ENCODE measurements at places on chromosomes 6 and 20.

- DNase-seq = no peak
These were observed 30.3 kb upstream of the OGFRL1 start for GRCh38 chr6:71258078-71258866.

GRCh38 chr6:48691420-48691819 is 580.4 kb upstream of the PTCHD4 start:
- DNase-seq = no peak

DNA sequence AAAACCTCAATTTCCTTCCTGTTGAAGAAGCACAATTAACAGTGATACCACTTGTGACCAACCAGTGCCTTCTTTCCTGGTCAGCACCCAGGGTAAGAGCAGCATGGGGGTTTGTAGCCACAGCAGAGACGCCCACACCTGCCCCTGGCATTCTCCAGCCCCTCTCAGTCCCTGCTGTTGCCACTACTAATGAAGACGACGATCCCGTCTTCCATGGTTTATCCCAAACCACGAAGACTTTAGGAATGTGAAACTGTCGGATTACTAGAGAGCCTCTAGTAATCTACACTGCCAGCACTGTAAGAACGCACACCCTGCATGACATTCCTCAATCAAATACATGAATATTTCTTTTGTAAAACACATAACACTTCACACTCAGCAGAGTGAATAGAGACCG is 60.0 kb downstream of the GINS1 start:
- no peak for DNase-seq

GRCh38 chr20:3283222-3283820 is 44.3 kb upstream of the SLC4A11 start:
- no peak for DNase-seq

- DNase-seq = no peak
These were observed 13.4 kb upstream of the SERPINB1 start for GRCh38 chr6:2855061-2855519.

GRCh38 chr20:38418509-38419204 is 16.5 kb downstream of the SNHG17 start:
- DNase-seq = no peak

DNA sequence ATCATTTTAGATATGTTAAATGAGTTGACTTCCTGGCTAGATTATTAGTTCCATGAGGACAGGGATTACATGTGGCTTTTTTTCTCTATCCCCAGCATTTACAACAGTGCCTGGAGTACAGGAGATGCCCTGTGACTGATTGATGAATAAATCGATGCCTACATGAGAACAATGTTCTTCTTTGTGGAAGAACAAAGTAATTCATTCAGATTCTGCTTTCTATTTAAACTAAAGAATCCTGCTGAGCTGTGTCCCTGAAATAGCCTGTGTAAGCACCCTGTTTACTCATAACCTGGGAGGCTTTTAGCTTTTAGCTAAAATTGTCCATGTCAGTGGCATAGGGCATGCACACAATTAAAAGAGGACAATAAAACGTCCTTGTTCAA is 125.1 kb upstream of the BTBD3 start:
- no peak for DNase-seq

- DNase-seq = no peak
These were observed 1233.0 kb upstream of the EYS start for GRCh38 chr6:66940003-66940402.

GRCh38 chr6:157198425-157199279 is 124.7 kb downstream of the TMEM242 start:
- DNase-seq = no peak

DNA sequence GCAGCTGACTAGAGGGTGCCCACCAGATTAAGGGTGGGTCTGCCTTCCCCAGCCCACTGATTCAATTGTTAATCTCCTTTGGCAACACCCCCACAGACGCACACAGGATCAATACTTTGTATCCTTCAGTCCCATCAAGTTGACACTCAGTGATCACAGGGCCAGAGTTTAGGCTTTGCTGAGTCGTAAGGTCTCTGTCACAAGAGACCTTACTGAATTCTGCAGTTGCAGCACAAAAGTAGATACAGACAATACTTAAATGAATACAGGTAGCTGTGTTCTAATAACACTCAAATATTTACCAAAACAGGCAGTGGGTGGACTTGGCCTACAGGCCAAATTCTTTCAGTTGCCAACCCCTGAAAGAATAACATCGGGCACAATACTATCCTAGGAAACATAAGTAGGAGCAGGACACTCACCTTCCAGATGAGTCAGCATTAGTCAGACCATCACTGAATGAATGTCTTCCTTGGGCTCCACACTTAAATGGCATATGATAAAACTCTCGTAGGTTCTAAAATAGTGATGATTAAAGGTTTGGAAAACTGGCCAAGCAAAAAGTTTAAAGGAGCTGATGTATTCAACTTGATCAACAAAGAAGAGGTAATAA is 190.0 kb downstream of the UBE3D start:
- no peak for DNase-seq

DNA sequence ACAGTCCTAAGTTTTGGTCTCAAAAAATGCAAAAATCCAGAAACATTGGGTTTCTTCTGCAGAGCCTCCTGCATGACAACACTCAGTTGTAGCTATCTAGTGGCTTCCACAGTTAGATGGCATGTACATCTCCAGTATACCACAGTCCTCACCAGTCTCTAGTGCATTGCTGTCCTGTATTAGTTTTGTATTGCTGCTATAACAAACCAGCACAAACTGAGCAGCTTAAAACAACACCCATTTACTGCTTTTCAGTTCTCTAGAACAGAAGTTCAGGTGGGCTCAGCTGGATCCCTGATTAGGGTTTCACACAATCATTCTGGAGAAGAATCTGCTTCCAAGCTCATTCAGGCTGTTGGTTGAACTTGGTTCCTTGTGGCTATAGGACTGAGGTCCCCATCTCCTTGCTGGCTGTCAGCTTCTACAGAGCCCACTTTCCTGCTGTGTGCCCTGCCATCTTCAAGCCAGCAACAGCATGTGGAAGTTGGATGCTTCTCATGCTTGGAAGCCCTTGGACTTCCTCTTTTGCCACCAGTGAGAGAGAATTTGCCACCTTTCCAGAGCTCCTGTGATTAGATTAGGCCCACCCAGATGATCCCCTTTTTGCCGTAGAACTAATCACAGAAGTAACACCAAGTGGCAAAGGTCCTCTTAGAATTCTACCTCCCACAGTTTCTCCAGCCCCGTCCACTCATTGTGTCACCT is 48.9 kb upstream of the TBC1D7 start:
- DNase-seq = no peak

DNA sequence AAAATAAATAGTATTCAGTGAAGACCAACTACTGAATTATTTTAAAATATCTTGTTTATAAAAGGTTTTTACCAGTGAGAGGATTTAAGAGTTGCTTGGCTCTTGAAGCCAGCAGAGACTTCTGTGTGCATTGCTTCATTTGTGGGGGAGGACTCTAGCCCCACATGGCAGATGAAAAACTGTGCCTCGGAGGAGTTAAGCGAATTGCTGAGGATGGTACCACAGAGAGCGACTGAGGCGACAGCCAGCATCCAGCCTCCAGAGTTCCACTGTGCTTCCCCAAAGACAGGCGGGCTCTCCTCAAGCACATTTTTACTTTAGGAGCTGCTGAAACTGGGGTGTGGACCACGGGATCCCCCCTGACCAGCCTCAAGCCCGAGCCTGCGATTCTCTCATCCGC is 80.7 kb downstream of the THBS2 start:
- DNase-seq = no peak

DNA sequence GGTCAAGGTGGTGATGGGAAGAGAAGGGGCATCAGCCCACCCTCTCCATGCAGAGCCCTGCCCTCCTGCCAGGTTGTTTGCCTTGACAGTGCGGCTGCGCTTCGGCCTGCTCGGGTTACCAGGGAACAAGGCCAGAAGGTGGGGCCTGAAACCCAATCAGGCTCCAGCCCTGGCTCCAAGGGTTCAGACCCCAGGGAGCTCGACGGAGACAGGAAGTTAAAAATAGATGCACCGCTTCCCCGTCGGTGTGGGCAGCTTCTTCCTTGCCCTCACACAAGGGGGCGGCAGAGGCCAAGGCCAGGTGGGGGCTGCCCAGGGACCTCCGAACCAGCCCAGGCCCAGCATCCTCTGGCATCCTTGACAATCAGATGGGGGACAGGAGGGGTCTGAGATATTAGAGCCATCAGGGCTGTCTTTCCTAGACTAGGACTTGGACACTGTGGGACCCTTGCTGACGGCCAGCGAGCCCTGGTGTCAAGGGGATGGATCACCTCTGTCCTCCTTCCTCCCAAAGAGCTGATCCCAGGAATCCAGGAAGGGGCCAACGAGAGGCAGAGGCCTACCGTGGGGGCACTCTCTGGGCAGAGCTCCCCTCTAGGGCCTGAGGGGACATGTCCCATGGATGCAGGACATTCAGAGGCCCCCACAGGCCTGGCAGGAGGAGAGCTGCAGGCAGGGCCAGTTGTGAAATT is 65.2 kb downstream of the RIPOR3 start:
- peak; percentile 26 for DNase-seq

- no peak for DNase-seq
These were observed 152.2 kb downstream of the MAFB start for GRCh38 chr20:40536808-40537207.

GRCh38 chr6:25481267-25481666 is 170.7 kb upstream of the SCGN start:
- DNase-seq = no peak

- no peak for DNase-seq
These were observed 72.4 kb upstream of the BACH2 start for GRCh38 chr6:90369024-90369519.

GRCh38 chr6:30818391-30818841 is 65.9 kb upstream of the DDR1 start:
- no peak for DNase-seq

DNA sequence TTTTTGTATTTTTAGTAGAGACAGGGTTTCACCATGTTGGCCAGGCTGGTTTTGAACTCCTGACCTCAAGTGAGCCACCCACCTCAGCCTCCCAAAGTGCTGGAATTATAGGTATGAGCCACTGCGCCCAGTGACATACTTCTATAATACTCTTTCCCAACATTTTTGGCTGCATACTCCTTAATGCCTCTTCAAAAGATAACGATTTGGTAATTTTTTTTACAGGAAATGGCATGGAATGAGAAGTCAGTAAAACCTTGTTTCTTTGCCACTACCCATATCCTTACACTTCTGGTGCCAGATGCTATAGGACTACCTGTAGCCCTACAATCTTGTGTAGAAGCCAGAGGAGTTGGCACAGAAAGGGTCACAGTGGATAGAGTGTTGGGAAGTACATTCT is 41.4 kb upstream of the SGK1 start:
- no peak for DNase-seq

DNA sequence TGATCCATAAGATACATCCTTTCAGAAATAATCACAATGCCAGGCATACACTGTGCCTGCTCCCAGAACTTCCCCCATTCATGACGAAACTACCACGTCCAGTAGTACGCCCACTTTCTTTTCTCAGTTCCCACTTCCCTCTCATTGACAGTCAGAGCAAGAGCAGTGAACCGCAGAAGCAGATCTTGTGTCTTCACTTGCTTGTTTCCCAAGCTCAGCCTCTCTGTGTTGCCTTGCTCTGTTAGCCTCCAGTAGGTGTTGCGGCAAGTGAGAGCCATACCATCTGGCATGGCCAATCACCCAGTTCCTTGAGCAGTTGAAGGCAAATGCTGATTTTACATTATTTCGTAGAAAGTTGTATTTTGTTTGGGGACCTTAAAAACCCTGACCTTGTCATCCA is 11.7 kb downstream of the UST start:
- peak; percentile 33 for DNase-seq

DNA sequence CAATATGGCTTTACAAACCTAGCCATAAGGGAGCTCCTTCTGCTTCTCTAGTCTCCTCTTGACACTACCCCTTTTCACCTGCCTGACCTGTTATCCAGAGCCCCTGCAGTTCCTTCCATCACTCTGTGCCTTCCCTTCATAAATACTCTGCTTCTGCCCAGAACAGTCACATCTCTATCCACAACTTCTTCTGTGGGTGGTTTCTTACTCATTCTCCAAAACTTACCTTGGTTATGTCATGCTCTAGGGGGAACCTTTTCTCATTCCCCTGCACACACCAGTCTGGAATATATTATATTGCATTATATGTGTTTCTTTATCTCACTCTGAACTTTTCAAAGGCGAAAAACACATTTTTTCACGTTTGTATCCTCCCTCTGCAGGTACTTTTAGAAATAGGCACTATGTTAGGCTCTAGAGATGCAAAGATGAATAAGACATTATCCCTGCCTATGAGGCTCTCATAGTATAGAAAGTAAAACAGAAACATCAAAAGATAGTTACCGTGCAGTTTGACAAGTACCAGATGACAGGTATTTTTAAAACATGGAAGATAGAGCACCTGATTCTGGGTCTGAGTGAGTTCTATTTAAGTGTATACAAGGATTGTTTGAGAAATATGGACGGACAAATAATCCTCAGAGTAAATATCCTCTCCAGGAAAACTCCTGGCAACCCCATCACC is 51.5 kb downstream of the AIG1 start:
- DNase-seq = no peak

DNA sequence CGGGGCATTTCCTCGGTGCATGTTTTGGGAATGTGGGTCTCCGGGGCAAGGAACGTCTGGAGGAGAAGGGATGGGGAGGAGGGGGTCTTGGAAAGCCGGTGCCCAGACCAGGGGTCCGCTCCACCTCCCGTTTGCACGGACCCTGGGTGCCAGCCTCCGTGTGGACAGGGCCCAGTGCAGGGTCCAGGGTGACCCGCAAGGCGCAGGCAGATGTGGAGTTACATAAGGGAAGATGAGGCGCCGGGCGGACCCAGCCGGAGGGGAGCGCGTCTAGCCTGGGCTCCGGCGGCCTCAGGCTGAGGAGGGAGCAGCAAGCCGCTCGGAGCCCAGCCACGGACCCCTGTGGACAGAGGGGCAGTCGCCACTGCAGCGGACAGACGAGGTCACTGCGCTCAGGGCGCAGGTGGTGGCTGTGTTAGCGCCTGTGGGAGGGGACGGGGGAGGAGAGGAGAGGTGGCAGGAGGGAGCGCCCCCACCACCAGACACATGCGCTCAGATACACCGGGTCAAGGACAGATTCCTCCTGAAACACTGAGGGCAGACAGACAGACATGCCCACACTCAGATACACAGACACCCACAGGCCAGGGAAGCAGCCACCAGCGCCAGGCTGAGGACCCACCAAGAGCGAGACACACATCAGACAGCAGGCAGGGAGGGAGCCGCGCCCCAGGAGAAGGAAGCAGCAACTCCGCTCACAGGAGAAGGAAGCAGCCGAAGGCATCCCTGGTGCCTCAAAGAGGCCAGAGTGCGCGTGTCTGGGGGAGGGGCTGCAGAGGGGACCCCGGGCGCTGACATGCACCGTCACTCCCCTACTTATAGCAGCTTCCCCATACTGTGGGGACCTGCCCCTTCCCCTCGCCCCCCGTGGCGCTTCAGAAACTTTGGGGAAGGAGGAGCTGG is 839 bp upstream of the HRH3 start:
- DNase-seq = no peak

DNA sequence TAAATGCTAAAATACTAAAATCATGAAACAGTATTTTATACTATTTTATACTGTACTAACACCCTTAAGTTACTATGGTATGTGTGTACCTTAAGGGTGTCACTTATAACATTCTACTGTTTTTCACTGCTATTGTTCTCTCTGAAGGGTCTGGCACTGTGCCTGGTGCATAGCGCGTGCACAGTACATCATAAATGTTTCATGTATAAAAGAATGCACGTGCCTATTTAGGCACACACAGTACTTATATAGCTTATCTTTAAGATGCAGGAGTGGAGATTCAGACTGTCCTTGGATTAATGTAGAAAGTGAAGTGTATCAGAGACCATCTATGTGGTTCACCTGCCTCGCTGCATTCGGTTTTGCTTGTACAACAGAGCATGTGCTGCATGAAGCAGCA is 64.0 kb upstream of the SGK1 start:
- DNase-seq = no peak

Data from activated T-cell treated with anti-CD3 and anti-CD28 coated beads for 48 hours (primary cell).